ENCODE measurements at places on chromosomes 4 and X.

- DNase-seq: peak; percentile 22
Measured at GRCh38 chr4:54625391-54625790, 32.4 kb upstream of the KIT start.

DNA sequence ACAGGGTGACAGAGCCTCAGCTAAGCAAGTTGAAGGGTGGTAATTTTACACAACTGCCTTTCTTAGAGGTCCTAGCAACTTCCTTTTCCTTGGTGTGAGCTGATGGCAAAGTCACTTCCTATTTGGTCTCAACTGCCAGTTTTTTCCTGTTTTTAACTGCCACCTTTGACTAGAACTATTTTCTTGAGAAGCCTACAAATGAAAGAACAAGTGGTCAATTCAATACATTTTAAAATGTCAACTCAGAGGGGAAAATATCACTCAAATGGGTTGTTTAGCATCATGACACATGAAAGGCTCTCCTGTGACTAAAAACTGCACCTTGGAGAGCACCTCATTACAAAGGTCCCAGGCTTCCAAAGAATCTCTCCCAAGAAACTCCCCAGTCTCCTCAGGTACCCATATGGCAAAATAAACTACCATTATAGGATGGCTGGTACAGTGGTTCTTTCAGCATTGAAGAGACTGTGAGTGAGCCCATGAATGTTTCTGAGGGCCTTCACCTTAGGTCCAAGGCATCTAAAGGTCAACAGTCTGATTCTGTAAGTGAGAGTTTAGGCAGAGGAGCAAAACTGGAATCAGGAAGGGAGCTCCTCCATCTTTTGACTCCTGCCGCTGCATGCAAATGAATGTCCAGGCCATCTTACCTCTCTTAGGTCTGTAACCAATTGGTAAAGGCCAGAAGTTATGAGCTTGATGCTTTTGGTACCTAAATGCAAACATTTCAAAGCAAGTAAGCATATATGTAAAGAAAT lies 5.5 kb upstream of the STK26 start:
- no peak for DNase-seq

GRCh38 chr4:144649646-144650045 lies 3.7 kb downstream of the HHIP start:
- DNase-seq: no peak

DNA sequence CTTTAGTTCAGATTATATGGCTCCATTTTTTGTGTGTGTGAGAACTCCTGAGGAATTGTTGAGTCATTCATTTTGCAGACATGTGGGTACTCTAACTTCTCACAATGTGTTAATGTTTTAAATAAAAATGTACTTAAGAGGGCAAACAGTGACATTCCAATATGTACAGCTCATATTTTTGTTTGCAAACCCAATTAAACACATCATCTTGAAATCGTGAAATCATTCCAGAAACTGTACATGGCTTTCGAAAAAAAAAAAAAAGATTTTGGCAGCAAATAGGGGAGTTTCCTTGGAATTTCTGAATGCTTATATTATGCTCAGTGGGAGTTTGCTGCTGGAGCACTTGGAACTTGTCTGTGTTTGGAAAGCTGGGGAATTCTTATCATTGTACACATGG lies 85.0 kb downstream of the HPGD start:
- DNase-seq: no peak

DNA sequence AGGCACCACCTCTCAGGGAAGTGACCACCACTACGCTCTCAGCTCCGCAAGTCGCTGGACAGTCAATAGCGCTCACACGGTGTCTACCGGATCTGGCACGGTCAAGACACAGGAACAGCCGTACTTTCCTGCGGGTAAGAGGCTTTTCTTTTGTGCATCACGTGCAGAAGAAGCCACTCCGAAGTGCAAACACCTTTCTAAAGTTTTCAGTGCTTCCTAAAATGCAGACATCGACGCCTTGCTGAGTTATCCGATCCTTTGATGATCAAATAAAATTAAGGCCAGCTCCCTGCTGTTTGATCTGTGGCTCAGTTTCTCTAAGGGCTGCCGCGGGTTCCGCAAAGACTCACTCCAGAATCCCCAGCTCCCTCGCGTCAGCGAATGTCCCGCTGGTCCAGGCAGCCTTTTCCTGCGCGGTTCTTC lies 71.8 kb downstream of the FBXO8 start:
- DNase-seq: no peak

DNA sequence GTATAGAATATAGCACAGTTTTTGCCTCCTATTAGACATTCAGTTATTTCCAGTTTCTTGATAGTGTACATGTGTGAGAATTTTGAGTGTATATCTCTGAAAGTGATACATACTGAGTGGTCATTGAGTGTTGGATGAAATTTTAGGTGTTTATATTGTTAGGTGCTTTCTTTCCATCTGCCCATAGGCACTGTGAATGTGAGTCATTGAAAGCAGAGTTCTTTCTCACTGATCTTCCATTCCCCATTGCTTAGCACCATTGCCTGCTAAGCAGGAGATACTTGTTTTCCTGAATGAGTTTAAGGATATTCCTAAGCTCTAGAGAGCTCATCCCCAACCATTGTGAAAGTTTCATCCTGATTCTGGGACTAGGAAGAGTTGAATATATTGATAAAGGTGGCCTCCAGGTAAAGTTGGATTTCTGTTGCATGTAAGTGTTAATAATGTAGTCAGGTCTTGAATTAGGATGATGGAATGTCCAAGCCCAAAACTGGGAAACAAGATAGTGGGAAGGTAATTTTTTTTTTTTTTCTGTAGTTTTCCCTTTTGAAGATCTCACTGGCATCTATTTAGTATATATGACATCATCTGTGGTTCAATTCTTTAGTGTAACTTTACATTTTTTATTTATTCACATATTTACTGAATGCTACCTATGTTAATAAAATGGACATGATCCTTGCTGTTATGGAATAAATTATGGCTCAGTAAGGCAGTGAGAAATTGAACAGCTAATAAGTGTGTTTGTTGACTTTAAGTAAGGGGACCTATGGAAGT lies 22.1 kb downstream of the UBE2K start:
- no peak for DNase-seq

GRCh38 chrX:10015723-10016518 lies 48.8 kb downstream of the CLDN34 start:
- no peak for DNase-seq

DNA sequence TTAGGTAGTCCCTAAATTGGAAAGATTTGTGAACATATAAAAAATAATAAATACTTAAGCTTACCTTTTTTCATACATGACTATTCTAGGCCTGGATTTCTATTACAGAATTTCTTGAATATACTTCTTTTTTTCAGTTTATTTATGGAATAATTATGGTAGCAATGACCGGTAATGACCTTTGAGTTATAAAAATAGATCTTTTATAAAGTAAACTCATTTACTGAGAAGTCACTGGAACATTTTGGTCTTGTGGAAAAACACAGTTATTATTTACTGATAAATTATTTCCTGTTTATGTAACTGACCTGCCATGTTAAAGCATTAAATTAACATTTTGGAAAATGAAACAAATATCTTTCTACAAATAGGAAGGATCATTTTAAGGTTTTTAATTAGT lies 80.4 kb upstream of the RASGEF1B start:
- no peak for DNase-seq

GRCh38 chr4:124290678-124291077 lies 421.9 kb downstream of the ANKRD50 start:
- no peak for DNase-seq

DNA sequence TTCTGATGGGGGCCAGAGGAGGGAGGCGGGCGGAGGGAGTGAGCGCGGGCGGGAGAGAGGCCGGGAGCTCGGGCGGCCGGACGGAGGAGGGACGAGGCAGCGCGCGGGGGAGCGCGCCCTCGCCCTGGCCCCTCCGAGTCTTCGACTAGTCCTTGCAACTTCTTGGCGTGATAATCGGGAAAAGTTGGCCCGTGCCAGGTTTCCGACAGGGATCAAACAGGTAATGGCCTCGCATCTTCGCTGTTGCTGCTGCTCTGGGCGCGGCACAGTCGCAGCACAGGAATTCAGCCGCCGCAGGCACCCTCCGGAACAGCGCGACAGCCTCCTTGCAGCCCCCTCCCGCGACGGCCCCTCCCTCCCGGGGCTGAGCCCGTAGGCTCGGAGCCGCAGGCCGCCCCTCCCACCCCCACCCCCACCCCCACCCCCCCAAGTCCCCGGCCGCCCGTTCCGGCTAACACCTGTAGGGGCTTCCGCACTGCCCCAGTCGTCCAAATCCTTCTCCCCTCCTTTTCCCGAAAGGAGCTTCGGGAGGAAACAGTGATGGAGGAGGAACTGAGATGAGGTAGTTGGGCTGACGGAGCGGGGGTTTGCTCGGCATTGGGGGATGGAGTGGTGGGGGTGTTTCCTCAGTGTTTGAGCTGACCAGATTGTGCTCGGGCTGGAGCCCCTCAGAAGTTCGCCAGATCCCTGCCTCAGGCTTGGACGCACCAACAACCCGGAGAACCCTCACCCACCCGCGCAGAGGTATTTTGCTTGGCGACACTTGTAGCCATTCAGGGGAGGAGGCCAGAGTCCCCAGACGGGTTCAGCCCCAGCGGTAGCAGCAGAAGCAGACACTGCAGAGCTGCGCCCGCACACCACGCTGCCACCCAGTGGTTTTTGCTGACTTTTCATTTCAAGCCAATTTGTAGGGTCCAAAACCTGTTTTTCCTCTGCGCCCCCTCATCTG lies at the start of gene FGF13:
Gene FGF13, minus strand, starts transcription at position 319 of the 949 bp plus-strand sequence. CDS start 714 bp downstream, outside the sequence.
- DNase-seq: peak; percentile 60

- DNase-seq: no peak
Measured at GRCh38 chr4:7503559-7504249, 69.0 kb upstream of the PSAPL1 start.

- no peak for DNase-seq
Measured at GRCh38 chr4:121938282-121939092, 13.4 kb downstream of the TRPC3 start.

DNA sequence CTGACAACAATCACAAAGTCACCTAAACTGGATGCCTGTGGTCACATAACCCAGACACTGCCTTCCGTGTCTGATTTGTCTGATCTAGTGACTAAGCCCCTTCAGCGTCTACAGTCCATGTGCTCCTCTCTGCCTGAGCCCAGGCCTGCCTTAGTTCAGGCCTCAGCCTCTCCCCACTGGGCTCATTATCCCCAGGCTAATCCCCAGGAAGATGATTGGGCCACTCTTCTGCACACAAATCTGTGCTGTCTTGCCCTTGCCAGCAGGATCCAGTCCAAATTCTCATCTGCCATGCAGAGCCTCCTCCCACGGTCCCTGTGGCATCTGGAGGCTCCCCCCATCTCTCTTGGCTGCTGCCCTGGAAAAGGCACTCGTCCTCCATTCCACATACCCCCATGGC lies 96.5 kb downstream of the SLC2A9 start:
- peak; percentile 52 for DNase-seq
